K562 (cell line): ENCODE measurements at places on chromosomes 7 and 10. TPM values are rescaled to one million over a fixed set of nuclear protein-coding genes. Genes with fewer than 3 reads are reported as not detected.

Gene GRM3
- total RNA-seq: not detected in 2 replicates

Gene WEE2
- not detected in 2 replicates for total RNA-seq

Gene SYNPO2L
- total RNA-seq: 0.07 TPM in 1 of 2 replicates, not detected in the other

Gene AKR1D1
- total RNA-seq: not detected in 2 replicates

Gene TMEM176A
- total RNA-seq: 0.31 TPM in 1 of 2 replicates, not detected in the other
